ENCODE measurements at places on chromosomes 12 and 14. TPM values are rescaled to one million over a fixed set of nuclear protein-coding genes. Genes with fewer than 3 reads are reported as not detected.

MYO1H gene
- total RNA-seq, result not detected

DNA sequence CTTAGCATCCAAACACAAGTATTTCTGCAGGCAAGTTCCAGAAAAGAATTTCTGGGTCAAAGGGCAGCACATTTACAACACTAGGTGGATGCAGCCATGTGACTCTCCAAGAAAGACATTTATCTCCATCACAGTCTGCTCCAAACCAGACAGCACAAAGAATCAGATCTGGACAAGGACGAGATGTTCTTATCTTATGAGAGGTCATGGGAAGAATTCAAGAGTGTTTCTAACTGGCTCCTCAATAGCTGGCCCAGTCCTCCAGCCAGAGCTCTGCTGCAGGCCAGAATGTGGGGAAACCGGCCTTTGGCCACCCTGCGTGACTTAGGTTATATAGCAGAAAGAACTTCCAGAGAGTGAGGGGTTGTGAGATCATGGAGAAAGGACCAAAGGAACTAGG lies 17.4 kb downstream of the TMEM119 start:
- peak; percentile 36 for DNase-seq

STX2 gene
- 23.1 TPM for total RNA-seq

- DNase-seq, result no peak
Measured at GRCh38 chr12:6457220-6457945, 5.5 kb downstream of the TAPBPL start.

DNA sequence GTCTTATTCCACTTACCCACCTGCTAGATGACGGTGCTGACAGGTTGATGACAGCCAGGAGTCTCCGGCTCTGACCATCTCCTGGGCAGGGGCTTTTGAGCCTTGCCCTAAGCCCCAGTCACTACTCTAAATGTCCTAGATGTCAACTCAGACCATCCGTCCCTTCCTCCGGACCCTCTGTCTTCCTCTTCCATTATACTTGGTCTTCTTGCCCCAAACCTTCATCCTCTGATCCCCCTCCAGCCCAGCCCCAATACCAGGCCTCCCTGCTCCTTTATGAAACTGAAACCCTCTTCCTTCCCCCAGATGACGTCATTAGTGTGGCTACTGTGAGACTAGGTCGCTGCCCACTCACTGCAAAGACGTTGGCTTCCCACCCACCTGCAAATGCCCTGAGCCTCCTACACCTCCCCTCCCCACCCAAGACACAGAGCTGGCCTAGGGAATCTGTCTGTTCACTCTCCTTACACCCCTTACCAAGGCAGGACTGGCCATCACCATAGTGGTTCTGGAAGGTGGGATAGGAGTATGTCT lies 10.1 kb downstream of the KRT71 start:
- DNase-seq, result no peak
